ENCODE measurements at places on chromosomes 2 and 18.

DNA sequence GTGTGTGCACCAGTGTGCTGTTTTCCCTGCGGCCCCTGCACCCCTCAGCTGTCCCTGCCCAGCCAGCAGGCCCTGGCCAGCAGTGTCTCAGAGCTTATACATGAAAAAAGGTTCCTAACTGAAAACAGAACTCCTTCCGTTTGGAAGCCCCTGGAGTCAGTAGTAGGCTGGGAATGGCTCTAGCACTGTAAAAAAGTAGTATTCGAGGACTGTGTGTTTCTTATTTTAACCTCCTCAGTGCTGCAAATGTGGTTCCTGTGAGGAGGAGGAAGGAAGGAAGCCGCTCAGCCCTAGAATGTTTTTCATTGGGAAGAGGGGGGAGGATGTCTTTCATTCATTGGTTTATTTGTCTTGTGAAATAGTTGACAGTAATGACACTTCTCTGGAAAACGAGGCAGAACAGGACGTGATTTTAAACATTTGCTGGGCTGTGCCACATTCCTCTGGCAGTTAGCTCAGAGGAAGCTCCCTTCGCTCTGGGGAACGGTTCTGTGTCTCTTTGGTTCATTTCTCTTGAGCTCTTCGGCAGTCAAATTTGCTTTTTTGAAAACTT is 103.5 kb downstream of the SPTBN1 start:
- DNase-seq, result no peak

DNA sequence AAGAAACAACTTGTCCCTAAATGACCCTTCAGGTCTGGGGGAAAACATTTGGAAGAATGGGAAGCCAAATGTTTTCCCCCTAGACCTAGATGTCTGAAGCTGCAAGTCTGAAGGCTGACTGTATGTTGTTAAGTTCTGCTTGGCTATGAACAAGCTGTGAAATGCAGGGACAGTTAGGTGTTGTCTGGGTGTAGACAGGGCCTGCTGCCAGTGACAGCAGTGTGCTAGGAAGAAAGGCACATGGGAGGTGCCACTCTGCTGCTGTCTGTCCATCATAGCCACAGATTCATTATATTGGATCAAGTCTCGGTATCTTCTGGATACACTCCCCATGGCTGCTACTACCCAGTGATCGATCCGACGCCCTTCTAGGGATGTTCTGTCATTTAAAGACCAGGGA is 265.9 kb upstream of the PXDN start:
- DNase-seq, result no peak

DNA sequence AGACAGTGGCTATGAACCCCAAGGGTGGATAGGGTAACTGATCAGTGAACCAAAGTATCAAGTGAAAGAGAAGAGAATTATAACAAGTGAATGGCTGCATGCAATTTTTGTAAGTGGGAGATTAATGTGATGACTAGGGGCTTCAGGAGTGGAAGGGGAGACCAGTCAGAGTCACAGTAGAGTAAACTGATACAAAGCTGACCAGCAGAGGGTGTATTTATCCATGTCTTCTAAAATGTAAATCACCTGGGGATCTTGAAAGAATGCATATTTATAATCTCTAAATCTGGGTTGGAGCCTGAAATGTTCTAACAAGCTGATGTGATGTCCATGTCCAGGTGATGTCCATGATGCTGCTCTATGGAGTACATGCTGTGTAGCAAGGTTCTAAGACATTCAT is 1351.3 kb upstream of the CHAC2 start:
- no peak for DNase-seq

DNA sequence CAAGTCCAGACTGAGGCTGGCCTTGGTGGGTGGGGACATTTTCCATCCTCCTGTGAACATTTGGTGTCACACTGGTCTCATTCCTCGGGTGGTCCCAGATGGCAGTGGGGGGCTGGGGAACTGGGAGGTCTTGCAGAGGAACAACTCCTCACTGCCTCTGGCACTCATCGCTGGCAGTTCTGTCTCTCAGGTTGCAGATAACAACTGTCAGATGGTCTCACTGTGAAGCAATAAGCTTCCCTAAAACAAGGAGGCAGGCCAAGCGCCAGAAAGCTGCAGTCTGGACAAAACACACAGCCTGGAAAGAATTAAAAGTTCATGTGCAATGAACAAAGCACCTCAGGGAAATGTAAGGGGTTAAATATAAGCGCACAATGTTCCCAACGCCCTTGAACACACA is 78.1 kb downstream of the IRS1 start:
- no peak for DNase-seq

- no peak for DNase-seq
Measured at GRCh38 chr2:78546843-78547242, 478.7 kb upstream of the REG3G start.

GRCh38 chr2:98188351-98189046 is 101.5 kb downstream of the VWA3B start:
- DNase-seq, result no peak

DNA sequence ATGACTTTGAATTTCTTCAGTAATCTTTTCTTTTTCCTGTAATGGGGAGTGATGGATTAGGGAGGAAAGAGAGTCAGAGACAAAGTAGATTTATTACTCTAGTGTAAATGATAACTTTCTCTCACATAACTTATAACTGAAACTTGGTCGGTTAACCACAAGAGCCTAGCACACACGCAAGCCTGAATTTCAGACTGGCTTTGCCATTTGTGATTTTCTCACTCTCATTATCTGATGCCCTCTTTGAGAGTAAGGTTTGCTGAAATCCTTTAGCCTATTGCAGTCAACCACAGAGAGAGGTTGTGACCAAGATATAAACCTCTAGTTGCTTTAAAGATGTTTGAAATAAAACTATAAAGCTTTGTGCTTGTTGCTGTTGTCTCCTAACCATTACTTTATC is 117.9 kb upstream of the NETO1 start:
- DNase-seq, result no peak

- DNase-seq, result no peak
Measured at GRCh38 chr2:20227894-20228505, 3.1 kb upstream of the SDC1 start.

DNA sequence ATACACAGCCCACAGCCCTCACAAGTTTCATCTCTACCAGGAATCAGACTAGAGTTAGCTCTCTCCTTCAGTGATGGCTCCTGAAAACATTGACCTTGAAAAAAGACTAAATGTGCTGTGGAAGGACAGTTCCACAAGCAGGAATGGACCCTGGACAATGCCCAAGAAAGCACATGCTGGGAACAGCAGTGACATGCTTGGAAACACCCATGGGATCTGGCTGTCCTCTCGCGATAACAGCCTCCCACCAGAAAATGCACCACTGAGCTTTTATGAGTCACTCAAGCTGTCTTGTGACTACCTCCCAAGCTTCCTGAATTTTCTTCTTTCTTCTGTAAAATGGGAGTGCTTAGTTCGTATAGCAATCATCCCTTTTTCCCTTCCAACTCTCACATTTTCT is 269.2 kb downstream of the LRATD1 start:
- no peak for DNase-seq

DNA sequence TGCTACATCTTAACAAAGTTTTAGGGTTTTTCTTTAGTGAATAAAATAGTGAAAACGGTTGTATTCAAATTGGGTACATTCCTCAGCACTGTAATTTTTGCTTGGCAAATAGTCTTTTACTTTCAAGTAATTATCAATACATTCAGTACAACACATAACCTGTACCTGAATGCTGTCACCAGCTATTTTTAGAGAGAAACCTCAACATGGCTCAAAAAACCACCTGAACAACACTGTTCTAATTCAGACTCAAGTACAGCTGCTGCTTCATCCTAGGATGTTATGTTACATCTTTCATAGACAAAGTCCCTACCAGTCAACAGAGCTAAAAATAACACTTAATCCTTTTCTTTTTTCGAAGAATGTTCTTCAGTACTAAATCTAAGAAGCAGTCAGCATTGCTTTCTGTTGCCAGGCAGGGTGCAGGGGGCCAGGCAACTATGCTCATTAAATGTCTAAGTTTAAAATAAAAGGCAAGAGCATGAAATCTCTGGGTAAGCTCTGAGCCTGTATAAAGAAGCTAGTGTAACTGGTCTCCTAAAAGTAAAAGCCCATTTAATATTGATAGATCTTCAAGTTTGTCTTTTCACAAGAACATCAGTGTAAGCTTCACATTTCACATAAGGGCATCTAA is 20.5 kb downstream of the PDIA6 start:
- no peak for DNase-seq

DNA sequence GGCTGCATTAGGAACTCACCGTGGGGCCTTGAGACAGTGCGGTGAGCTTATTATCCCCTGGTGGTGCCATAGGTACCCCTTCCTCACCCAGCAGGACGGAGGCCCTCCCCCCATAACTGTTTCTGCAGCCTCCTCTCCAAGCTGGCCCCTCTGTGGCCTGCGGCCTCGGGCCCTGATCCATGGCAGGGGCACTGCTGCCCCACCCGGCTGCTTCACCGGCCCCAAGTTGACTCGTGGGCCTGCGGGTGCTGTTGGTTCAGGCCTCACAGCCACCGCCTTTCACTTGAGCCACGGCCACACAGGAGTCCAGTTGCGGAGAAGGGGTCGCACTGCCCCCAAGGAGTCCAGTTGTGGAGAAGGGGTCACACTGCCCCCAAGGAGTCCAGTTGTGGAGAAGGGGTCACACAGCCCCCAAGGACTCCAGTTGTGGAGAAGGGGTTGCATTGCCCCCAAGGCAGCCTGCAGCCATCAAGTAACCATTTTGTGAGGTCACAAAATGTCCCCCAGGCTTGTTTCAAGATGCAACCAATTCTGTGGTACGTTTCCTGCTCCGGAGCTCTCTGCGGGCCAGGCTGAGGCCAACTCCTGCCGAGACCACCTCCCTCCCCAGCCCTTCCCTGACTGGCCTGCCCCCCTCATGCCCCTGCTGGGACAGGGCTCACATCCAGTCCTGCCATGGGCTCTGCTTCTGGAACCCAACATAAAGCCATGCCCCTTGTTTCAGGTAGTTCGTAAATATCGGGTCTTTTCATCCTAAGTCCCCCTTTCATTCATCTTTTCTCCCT is 4.6 kb downstream of the LRRFIP1 start:
- no peak for DNase-seq

- no peak for DNase-seq
Measured at GRCh38 chr2:132804051-132804450, 134.0 kb upstream of the LYPD1 start.

DNA sequence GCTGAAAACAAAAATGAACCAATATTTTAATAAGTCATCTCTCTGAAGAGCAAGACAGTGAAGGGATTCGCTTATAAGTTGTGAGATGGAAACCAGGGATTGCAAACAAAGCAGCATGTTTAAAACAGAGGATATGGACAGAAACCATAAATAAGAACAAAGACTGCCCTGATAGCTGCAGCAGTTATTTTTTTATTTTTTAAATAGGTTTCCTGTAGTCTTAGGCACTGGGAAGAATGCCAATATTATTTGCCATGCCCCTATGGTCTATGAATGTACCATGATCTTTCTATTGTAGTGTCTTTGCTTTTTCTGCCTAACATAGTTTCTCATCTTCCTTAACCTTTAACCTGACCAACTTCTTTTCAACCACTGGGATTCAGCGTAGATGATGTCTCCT is 1334.0 kb upstream of the NRXN1 start:
- no peak for DNase-seq

- no peak for DNase-seq
Measured at GRCh38 chr18:39591649-39592048, 2026.1 kb upstream of the CELF4 start.

DNA sequence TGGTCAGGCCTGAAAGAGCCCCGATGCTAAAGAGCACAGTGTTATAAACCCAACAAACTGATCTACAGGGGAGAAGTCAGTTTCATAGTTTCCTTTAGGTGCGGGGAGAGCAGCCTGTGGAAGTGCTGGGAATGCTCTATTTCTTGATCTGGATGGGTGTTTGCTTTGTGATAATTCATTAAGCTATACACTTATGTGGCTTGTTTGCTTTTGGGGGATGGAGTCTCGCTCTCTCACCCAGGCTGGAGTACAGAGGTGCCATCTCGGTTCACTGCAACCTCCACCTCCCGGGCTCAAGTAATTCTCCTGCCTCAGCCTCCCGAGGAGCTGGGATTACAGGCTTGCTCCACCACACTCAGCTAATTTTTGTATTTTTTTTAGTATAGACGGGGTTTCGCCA is 30.1 kb upstream of the CEP68 start:
- no peak for DNase-seq

- DNase-seq, result no peak
Measured at GRCh38 chr2:166238176-166238575, 110.4 kb upstream of the SCN1A start.

- DNase-seq, result no peak
Measured at GRCh38 chr2:155679647-155680046, 652.9 kb downstream of the NR4A2 start.

- no peak for DNase-seq
Measured at GRCh38 chr2:120989512-120990441, 254.1 kb downstream of the GLI2 start.

DNA sequence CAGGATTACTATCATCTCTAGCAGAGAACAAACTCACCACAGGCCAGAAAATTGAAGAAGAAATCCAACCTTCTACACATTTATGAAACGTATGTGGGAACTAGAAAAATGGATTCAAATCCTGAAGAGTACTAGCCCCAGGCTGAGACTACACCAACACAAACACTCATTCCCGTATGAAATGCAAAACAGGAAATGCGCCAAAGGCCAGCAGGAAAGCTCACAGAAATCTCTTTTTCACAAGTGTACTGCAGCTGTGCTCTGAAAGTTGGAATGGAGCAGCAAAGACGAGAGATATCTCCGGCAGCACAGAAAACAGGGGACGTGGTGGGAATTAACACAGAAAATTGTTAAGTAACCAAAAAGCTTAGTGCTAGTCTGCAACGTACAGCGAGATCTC is 913.5 kb downstream of the TDRD15 start:
- no peak for DNase-seq

- DNase-seq, result no peak
Measured at GRCh38 chr2:120992791-120993555, 257.3 kb downstream of the GLI2 start.

GRCh38 chr2:241479026-241479898 is 29.1 kb downstream of the STK25 start:
- DNase-seq, result no peak

DNA sequence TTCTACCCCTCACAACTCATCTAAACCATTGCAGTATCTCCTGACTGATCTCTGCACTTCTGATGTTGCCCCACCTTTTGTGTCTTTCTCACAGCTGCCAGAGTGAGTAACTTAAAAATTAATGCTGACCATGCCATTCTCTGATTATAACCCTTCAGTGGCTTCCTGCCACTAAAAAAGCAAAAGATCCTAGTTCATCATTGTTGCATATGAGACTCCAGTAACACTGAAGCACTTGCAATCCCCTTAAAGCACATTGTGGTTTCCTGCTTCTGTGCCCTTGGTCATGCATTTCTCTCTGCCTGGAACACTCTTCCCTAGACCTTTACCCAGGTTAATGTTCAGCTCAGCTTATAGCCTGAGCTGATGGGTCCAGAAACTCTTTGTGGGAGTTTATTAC is 95.1 kb upstream of the WDSUB1 start:
- DNase-seq, result no peak

GRCh38 chr2:37652199-37652640 is 19.2 kb downstream of the CDC42EP3 start:
- DNase-seq, result no peak

DNA sequence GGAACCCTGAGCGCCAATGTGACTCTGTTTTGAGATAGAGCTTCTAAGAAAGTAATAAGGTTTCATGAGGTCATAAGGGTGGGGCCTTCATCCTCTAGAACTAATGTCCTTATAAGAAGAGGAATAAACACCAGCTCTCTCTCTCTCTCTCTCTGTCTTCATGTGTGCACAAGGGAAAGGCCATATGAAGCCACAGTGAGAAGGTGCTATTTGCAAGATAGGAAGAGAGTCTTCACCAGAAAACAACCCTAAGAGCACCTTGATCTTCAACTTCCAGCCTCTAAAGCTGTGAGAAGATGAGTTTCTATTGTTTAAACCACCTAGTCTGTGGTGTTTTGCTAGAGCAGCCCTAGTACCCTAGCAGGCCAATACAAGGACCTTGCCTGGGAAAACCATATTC is 55.8 kb downstream of the DOCK10 start:
- no peak for DNase-seq
